ENCODE measurements at places on chromosomes 3 and 15.
A peak's percentile ranks its signal among the peaks of the same experiment; 100 is the strongest.

GRCh38 chr3:12895391-12896062 is 54.2 kb upstream of the RPL32 start:
- no peak for DNase-seq

- DNase-seq = no peak
These were observed 43.7 kb downstream of the POC1A start for GRCh38 chr3:52110502-52110901.

DNA sequence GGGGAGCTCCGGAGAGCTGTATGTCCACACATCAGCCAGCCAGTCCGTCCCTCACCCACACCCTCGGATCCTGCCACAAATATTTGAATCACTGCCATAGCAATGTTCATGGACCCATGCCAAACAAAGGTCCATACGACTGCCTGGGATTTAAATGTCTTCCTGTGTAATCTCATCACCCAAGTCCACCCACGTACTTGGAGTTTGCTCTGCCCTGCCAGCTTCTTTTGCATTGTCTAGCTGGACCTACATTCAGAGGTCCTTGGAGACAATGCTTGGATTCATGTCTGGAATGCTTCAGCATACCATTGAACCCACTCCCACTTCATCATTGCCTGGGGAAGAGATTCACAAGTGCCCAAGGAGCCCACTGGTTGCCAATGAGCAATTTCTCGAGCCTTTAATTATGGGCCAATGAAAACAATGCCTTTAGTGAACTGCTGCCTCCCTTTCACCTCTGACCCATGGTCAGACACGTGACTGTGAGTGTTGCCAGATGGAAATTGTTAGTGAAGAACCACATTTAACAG is 90.4 kb upstream of the PHLDB2 start:
- no peak for DNase-seq

- DNase-seq = no peak
These were observed 105.3 kb downstream of the CTNNB1 start for GRCh38 chr3:41304593-41304992.

DNA sequence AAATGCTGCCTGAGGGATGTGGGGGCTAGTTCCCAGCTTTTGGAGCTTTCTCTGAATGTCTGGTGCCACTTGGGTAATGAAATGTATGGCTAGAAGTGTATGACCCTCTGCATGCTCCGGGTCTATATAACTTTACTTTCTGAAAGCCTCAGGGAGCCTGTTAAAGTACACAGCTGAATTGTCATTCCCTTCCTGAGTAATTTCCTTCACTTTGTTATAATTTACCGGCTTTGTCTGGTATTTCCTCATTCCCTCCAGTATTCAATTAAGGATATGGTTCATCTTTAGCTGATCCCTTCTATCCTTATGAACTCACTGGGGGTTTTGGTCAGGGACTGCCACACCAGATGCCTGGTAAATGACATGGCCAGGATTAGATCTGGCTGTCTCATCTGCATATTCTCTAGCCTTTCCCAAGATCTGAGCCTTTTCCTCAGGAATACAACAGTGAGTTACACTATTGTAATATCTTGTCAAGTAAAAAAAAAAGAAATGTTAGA is 620.3 kb downstream of the ZPLD1 start:
- DNase-seq = no peak

DNA sequence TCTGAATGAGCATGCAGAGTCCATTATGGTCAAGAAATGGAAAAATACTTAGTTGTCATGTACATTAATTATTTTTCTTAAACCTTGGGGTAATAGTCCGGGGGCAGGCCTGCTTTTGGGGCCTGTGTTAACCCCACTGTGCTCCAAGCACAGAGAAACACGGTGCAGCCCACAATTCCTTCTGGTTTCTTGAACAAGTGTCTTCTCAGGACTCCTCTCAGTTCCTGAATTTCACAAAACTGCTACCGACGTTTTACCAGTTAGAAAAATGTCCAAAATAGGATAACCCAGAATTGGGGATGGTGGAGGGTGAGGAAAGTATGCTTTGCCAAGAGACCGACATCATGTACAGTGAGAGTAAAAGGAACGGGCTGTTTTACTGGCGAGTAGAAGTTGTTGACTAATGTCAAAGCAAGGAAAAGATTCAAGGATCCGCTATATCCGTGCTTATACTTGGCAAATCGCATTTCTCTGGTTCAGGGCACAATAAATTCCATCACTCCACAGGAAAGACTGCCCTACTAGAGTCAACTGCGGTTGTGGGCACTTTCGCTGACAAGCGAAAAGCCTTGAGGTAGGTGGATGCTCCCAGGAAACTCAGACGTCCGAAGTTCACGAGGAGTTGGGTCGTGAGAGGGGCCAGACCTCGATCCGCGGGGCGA is 495 bp upstream of the NXPE3 start:
- DNase-seq = no peak

DNA sequence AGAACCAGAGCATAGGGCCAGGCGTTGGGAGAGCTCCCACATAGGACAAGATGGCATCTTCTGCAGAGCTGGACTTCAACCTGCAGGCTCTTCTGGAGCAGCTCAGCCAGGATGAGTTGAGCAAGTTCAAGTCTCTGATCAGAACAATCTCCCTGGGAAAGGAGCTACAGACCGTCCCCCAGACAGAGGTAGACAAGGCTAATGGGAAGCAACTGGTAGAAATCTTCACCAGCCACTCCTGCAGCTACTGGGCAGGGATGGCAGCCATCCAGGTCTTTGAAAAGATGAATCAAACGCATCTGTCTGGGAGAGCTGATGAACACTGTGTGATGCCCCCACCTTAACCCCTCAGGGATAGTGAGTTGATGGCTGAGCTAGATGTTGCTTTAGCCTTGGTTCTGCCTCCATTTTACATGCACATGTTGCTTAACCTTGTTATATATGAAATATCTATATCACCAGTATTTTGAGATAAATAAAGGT is at the start of gene PYDC2:
TSS of gene PYDC2 (plus strand) at position 51 of the 483 bp plus-strand sequence. CDS start at position 51, 0 bp downstream.
- DNase-seq = no peak

GRCh38 chr3:39141171-39141995 is 12.0 kb downstream of the CSRNP1 start:
- no peak for DNase-seq

- no peak for DNase-seq
These were observed 357.5 kb downstream of the CADM2 start for GRCh38 chr3:85316252-85316651.

- no peak for DNase-seq
These were observed 49.2 kb downstream of the LRRK1 start for GRCh38 chr15:100968050-100968966.

DNA sequence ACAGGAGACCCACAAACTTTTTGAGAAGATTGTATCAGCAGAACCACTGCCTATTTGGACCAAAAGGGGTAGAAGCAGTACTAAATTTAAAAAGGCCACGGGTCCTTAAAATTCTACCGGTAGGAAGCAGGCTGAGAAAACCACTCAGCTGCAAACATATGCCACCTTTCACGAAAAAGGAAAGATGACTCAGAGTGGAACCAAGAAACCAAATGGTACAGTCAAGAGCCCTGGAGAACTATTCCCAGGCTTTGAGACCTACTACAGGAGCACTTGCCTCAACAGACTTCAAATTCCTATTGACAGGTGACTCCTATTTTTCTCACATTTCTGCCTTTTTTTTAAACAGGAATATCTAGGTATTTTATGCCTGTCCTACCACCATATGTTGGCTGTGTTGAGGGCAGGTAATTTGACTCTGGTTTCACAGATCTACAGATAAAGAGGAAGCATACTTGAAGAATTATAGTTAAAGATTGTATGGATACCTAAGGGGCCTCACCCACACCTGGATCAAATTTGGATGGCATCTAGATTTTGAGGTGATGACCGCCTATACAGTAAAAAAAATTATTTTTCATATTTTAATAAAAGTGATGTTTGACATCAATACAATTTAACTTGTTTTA is 10.1 kb downstream of the GOLIM4 start:
- no peak for DNase-seq

- DNase-seq = no peak
These were observed 9.3 kb downstream of the GRAMD1C start for GRCh38 chr3:113847664-113848461.

DNA sequence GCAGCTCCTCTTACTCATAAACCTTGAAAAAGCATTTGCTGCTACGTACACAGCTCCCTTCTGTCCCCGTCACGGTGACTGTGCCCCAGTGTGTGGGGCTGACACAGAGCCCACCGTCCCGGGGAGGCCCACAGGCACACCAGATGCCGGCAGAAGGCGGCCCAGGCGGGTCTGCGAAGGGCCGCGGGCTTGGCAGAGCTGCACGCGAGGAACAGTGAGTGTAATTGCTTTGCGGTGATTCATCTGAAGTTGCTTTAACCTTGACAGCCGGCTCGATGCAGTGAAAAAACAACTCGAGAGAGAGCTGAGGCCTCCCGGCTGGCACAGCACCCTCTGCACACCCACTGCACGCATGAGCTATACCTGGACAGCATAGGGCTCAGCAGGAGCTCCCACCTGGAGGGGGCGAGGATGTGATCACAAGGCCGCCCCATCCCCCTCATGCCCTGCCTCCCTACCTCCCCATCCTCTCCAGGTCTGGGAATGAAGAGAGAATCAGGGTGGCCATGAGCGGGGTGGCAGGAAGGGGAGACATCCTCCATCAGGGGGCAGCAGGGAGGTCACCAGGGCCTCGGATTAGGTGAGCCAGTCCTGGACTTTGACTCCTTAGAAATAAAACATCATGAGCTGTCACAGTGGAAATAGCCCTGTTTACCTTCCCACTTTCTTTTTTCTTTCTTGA is 172.7 kb downstream of the MEGF11 start:
- DNase-seq = peak; percentile 53
